ENCODE measurements at places on chromosomes 7 and 10.

- no peak for DNase-seq
Observed at GRCh38 chr10:86077871-86078638, 288.5 kb downstream of the GRID1 start.

DNA sequence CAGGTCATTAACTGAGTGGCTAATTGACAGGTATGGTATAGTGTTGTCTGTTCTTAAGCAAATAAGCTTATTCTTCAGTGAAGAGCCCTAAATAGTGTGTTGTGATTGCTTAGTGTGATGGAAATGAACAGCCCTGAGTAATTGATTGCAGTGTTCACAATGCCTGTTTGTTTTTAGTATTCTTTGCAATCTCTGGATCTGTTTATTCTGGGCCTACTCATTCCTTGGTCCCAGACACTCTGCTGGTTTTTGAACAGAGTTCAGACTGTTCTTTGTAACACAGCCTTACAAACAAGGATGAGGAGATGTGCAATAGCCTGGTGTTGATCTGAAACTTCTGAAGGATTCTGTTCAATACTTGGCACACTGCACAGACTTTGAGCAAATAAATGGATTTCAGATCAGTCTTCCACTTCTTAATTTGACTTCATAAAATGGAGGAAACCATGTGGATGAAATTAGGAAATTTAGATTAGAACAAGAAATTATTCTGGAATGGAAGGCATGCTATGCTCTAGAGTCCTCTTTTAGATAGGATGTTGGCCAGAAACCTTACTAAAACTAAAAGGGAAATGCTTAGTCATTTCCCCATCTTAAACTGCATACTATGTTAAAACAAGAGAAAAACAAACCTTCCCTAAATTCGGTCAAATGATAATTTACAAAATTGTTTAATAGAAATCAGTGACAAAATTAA, 444.2 kb upstream of the SEMA3D start:
- no peak for DNase-seq

DNA sequence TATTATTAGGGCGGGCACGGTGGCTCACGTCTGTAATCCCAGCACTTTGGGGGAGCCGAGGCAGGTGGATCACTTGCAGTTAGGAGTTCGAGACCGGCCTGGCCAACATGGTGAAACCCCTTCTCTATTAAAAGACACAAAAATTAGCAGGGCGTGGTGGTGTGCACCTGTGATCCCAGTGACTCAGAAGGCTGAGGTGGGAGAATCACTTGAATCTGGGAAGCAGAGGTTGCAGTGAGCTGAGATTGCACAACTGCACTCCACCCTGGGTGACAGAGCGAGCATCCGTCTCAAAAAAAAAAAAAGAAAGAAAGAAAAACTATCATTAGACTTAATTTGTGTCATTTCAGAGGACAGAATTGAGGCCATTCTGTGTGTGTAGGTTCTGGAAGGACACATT, 752.7 kb upstream of the GALNT17 start:
- DNase-seq, result peak; percentile 13

DNA sequence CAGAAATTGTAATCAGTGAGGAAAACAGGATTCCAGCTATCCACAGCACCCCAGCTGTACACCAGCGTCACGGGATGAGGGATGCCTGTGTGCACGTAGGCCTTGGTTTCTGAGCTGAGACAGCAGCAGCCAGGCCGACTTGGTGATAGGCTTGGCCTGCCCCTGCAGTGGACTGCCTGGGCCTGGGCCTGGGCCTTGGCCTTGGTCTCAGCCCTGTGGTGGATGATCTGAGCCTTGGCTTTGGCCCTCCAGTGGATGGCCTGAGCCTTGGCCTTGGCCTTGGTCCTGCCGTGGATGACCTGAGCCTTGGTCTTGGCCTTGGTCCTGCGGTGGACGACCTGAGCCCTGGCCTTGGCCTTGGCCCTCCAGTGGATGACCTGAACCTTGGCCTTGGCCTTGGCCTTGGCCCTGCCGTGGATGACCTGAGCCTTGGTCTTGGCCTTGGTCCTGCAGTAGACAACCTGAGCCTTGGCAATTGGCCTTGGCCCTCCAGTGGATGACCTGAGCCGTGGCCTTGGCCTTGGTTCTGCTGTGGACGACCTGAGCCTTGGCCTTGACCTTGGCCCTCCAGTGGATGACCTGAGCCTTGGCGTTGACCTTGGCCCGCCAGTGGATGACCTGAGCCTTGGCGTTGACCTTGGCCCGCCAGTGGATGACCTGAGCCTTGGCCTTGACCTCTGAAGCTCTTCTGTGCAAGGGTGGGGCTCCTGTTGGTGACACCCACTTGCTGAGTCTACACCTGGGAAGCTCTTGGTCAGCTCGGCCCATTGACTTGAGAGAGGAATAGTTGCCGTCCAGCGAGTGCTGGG, 93.8 kb downstream of the CUX1 start:
- DNase-seq, result no peak

DNA sequence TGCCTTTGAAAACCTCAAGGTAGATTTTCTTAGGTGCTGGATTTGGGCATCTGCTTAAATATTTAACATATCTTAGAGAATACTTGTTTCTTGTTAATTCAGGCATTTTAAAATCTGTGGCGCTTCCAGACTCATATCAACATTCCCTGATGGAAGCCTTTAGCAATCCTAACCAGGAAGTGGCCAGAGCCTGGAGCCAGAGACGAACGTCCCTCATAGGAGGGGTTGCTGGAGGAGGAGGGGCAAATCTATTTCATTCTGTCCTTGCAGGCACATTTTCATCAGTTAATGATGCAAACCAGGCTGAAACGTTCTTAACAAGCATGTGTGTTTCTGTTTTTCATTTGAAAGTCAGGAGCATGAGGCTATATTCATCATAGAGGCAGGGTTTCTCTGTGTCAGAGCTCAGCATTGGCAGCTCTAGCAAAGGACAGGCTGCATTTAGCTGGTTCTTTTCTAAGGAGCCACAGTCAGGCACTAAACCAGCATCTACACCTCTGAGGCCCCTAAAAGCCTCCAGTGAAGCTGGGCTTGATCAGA, 17.8 kb upstream of the IFIT2 start:
- DNase-seq, result peak; percentile 68

GRCh38 chr7:88117325-88117724, 102.5 kb downstream of the SRI start:
- no peak for DNase-seq

- no peak for DNase-seq
Observed at GRCh38 chr7:83085299-83085698, 77.4 kb downstream of the PCLO start.

- no peak for DNase-seq
Observed at GRCh38 chr10:20622531-20623211, 274.4 kb downstream of the NEBL start.

DNA sequence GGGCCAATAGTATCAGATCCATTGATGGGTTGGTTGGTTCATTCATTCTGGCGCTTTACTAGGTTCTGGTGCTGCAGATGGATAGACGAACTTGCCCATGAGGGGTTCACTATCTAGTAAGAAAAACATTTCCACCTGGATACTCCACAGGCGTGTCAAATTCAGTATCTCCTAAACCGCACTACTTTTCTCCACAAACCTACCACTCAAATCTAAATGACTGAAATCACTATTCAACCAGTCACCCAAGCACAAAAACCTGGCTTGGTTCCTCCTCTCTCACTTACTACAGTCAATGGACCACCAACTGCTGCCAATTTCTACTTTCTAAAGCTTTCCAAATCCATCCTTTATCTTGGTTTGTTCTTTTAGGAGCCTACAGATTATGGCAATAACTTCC, 572 bp downstream of the AGK start:
- DNase-seq, result no peak

DNA sequence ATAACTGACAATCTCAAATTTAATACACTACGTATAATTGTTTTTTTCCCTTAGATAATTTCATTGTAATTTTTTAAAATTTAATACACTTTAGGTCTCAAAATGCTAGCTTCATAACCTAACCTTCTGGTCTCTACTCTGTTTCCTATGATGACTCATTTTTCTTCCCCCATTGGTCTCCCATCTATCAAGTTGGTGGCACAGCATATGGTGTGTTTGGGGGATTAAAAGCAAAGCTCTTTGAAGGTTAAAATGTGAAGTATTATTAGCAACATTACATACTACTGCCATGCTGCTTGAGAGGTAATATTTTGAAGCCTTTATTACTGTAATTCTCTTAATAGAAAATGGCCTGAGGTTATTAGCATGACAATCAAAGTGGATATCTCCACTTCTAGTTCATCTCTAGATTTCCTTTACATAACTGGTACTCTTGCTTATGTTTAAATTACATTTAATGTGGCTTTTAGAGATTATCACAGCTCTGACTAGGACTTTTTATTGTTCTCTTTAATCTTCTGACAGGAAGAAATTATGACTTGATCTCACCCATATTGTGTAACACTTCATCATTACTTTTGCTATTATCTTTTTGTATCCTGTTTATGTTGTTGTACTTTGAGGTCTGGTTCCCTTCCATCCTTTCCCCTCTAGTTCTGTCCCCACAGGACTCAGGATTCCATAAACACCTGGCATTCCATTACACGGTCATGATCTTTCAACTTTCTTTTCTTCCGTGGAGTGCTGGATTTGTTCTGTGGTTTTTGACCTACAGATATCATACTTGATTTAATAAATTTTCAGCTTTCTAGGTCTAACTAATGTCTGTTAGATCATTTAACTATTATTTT, 185.1 kb downstream of the SEMA3D start:
- peak; percentile 50 for DNase-seq

DNA sequence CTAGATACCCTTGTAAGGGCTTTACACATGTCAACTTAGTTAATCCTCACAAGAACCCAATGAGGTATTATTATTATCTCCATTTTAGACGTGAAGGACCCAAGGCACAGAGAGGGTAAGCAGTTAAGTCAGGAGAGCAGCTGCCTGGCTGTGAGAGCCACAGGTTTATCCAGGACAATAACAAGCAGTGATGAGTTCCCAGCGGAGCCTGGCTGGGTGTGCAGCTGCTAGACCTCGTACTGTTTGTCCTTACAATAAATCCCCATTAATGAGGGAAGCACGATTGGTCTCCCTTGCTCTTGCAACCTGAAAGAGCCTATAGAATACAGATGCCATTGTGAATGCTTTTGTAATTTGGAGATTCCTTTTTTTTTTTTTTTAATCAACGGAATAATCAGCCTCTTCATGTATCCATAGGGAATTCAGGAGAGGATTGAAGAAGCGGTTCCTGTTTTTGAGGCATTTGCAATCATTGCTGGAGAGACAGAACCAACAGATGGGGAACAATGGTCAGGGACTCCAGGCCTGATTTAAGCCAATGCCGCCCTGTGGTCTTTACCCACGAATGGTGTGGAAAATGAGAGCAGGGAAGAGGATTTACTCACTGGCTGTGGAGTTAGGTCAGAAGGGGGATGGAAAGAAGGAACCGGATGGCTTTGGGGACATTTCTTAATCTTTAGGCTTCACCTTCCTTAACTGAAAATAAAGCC, 12.3 kb upstream of the ASB4 start:
- peak; percentile 47 for DNase-seq

DNA sequence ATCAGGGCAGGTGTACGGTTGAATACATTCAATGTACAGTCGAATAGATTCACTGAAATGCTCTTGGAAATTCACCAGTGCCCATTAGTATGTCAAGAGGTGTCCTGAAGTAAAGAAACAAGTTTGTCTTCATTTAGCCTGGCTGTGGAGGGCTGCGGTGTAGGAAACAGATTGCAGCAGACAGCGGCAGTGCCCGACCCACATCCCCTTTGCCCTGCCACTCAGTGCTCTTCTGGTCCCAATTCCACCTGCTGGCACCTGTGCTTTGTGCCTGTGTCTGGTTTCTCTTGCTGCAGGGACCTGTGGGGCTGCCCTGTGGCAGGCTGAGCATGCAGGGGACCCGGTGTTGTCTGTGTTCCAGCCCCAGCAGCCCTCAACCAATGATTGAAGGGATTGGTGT, 183.7 kb downstream of the RPS24 start:
- no peak for DNase-seq

DNA sequence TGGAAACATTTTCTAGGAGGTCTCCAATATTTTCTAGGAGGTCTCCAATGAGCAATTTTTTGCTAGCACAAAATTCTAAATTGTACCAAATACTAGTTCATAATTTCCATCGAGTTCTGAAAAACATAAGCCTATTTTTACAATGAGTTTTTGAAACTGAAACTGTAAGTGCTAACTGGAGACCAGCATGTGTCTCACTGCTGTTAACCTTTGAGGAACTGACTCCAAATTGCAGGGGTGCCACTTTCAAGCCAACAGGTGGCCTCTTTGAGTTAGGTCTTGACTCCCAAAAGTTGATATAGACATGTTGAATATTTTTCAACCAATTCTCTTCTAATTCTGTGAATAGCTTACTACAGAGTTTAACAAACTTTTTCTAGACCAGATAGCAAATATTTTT, 58.8 kb downstream of the CAV1 start:
- DNase-seq, result no peak

DNA sequence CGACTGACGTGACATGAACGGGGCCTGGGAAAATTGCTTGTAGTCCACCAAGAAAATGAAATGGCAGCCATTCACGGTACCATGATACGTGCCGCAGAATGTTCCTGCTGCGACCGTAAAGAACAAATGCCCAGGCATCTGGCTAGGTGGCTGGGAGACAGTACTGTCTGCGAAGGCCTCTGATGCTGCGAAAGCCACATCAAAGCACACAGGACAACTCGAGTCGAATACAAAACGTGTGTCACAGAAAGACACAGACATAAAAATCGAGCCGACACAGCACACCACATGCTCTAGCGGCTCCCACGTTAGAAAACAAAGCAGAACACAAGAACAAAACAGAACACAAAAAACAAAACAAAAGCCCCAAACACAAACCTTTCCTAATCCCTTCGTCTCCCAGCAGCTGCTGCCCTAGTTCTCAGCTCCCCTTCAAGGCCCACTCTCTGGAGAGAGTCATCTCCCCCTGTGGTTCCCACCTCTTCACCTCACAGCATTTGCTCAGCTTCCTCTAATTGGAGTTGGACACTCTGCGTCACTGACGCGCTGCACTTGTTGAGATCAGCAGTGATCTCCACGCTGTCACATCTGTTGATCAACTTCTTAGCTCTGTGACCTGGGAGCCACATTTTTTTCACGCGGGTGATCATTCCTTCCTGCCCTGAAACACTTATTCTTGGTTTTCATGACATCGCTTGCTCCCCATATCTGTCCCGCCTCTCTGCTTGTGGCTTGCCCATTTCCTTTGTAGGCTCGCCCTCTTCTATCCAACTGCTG, 112.2 kb downstream of the CLEC2L start:
- DNase-seq, result no peak

DNA sequence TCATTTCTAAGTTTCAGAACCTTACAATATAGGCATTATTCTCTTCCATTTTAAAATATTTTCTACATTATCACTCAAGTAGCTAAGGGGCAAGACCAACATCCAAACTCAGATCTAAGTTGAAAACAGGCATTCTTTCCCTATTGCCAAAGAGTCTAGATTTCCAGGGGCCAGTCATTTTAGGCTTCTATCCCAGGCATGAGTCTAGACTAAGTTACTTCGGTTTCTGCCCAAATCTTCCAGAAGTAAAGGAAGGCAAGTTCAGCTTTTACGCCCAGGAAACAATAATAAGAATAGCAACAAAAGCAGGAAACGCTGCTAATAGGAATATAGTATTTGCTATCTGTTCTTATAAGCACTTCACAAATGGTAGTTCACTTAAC, 189.9 kb downstream of the DGKI start:
- DNase-seq, result no peak

GRCh38 chr7:98629001-98629431, 11.9 kb downstream of the NPTX2 start:
- peak; percentile 77 for DNase-seq
